ENCODE measurements at places on chromosomes 3 and 15.

DNA sequence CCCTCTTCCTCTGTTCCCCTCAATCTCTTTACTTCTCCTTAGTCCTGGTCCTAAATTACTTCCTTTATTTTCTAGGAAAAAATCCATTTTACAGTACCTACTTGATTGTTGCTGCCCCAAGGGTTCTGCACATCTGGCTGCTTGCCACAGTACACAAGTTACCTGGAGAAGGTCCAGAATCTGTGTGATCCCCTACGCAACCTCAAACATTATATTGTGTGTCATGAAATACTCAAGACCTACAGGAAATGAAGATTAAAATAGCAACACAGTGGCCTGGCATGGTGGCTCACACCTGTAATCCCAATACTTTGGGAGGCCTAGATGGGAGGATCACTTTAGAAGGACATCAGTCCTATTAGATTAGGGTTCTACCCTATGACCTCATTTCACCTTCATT, 48.7 kb downstream of the PRKAR2A start:
- DNase-seq = no peak

DNA sequence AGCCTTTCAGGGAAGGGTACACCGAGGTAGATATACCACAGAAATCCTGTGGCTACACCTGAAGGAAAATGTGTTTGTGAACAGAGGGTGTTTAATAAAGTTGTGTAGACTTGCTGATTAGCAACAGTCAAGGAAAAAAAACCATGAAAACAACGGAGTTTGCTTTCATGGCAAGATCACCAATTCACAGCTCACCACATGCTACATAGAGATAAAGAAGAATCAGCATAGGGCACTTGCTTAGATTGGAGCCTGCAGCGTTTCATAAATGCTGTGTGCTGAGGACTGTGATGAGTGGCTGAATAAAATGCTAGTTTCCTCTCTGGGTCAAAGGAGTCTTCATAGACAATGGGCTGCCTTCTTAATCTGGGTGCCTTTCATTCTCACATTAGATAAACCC, 257.6 kb downstream of the SLC9A9 start:
- no peak for DNase-seq

- no peak for DNase-seq
Measured at GRCh38 chr3:29639578-29640290, 358.9 kb downstream of the RBMS3 start.

GRCh38 chr15:72319360-72319984, 485 bp downstream of the CELF6 start:
- DNase-seq = no peak

GRCh38 chr3:146425341-146425740, 44.0 kb downstream of the PLSCR2 start:
- DNase-seq = no peak

DNA sequence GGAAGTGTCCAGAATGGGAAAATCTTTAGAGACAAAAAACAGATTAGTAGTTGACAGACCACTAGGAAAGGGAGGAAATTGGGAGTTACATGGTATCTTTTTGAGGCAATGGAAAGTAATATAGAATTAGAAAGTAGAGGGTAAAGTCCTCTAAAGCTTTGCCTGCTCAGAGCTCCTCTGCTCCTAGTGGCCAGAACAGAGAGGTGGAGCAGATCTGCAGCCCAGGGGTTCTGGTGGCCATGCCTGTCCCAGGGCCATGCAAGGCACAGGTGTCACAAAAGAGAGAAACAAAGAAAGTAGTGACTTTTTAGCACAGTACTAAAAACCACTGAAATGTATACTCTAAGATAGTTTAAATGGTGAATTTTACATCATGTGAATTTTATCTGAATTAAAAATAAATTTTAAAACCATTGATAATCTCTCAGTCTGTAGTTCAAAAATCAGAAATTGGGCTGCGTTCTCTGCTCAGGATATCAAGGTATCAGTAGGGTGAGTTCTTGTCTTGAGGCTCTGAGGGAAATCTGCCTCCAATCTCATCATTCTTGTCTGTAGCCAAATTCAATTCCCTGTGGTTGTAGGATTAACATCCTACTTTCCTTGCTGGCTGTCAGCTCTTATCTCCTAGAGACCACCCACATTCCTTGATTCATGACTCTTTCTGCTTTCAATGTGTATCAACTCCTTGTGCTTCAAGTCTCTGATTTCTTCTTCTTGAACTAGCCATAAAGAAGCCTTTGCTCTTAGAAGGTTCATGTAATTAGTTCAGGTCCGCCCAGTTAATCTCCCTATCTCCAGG, 23.6 kb downstream of the PYGO1 start:
- no peak for DNase-seq
